ENCODE measurements at places on chromosomes 2 and 18.

DNA sequence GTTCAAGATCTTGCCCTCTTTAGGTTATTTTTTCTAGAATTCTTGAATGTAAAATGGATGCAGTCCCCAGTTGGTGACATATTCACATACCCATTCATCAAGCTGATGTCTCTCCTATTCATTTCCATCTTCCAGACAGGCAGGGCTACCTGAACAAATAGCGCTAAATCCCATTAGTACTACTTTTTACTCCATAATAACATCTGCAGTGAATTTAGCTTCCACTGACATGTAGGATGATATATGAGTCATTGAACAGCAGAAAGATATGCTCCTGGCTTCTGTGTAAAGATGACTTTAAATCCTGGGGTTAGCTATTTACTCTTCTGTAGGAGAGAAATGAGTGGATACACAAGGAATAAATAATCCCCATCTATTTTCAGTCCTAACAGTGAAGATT, 194.7 kb downstream of the RND3 start:
- no peak for DNase-seq

DNA sequence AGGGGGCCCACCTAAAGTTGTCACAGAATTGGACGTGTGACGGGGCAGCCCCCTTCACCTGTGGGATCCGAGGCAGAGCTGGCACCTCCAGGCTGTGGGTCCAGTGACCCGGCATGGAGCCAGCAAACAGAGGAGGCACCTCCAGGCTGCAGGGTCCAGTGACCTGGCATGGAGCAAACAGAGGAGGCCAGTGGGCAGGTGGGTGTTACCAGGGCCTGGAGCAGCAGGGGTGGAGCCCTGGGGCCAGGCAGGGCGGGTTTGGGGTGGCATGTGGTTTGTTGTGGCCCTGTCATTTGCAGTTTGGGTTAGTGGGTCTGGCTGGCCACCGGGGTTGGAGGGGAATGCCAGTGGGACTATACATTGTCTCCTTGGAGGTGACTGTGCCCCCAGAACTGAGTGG, 68.2 kb downstream of the HPCAL1 start:
- DNase-seq = no peak

- no peak for DNase-seq
Observed at GRCh38 chr2:179985163-179985820, 21.8 kb downstream of the CWC22 start.

GRCh38 chr2:62536873-62537547, 31.0 kb upstream of the TMEM17 start:
- DNase-seq = no peak

DNA sequence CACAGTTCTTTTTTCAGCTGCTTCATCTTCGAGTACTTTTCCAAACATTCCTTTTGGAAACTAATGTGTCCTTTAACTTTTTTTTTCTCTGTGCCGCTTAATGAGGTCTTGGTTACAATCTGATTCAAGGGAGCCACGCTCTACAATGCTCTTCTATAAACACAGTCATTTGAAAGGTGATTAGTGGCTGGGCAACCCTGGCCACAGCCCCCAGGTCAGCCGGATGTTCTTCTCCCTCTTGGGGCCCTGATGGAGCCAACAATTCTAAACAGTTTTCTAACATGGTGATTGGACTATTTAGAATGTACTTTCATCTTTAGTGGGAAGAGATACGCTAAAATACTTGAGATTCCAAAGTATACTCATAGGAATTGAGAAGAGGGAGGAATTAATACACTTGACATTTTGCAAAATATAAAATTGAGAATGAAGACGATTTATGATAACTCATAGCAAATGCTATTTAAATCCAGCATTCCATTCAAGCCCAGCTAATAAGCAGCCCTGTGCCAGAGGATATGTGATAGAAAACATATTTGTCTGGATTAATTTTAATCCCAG, 83.7 kb upstream of the MBOAT2 start:
- no peak for DNase-seq

DNA sequence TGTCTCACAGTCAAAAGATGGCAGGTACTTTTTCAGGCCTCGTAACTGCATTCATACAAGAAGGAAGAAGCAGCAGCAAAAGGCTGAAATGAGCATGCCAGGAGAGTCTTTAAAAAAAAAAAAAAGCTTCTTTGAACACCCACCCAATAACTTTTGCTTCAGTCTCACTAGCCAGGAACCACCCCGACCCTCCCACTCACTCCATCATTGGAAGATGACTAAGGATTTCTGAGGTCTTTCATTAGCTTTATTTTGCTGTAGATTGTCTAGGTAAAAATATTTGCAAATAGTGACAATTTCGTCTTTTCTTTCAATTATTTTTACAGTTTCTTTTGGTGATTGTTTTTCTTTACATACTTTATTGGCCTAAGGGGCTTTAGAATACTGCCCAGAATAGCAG, 37.9 kb downstream of the RBBP8 start:
- DNase-seq = no peak

DNA sequence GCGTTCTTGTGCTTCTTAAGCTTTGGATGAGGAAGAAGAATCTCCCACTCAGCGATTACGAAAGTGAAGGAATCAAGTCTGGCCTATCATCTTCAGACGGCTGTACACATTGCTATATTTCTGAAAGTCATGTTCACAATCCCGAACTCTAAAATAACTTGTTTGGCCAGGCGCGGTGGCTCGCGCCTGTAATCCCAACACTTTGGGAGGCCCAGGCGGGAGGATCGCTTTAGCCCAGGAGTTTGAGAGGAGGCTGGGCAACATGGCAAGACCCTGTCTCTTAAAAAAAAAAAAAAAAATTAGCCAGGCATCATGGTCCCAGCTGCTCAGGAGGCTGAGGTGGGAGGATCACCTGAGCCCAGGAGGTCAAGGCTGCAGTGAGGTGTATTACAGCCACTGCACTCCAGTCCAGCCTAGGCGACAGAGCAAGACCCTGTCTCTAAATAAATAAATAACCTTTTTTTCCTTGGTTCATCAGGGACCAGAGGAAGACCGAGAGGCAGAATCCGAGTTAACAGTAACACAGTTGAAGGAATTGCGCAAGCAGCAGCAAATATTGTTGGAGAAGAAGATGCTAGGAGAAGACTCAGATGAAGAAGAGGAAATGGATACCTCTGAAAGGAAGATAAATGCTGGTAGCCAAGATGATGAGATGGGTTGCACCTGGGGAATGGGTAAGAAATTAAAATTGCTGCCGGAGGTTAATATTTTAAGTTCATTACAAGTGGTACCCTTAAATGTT, 1.1 kb downstream of the SLC4A1AP start:
- no peak for DNase-seq

- no peak for DNase-seq
Observed at GRCh38 chr18:13178976-13179375, 39.6 kb upstream of the LDLRAD4 start.

DNA sequence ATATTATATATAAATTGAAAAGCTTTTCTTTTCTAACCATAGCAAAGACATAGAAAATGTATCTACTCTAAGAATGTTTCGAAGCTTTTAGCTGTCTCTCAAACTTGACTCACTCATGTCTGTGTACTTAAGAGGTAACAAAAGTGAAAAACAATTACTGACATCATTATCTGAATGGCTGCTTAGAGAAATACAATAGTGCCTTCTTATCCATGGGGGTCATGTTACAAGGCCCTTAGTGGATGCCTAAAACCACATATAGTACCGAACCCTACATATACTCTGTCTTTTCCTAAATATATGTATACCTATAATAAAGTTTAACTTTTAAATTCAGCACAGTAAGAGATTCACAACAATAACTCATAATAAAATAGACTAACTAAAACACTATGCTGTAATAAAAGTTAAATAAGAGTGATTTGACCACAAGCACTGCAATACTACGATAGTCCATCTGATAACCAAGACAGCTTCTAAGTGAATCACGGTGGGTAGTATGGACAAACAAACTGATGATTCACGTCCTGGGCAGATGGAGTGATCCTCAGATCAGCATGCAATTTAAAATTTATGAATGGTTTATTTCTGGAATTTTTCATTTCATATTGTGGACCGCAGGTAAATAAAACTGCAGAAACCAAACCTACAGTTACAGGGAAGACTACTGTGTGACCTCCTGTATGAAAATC, 246.2 kb downstream of the XIRP2 start:
- no peak for DNase-seq

- DNase-seq = no peak
Observed at GRCh38 chr2:162067596-162067995, 6.4 kb downstream of the DPP4 start.

- DNase-seq = no peak
Observed at GRCh38 chr2:113840518-113840917, 49.4 kb upstream of the ACTR3 start.

DNA sequence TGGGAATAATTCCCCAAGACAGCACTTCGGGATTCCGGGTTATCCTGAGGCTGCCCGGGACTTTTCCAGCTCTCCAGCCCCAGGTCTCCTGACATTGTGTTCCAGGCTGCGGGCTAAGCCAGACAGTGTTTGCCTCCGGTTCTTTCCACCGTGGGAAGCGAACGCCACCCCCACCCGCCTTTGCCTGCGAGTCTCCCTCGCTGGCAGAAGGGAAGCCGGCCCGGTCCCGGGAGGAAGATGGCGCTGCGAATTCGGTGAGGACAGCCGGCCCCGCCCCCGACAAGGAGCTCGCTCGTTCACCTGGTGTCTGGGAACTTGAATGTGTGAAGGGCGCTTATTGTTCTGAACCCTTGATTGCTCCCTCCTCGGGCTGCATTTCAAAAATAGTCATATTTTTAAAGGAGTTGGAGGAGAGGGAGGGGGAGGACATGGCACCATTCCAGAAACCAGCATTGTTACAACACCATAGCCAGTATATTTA, 2.9 kb downstream of the LRATD1 start:
- DNase-seq = no peak

- no peak for DNase-seq
Observed at GRCh38 chr2:236755278-236755840, 185.7 kb downstream of the ACKR3 start.

GRCh38 chr2:115036818-115037217, 594.4 kb downstream of the DPP10 start:
- DNase-seq = no peak

DNA sequence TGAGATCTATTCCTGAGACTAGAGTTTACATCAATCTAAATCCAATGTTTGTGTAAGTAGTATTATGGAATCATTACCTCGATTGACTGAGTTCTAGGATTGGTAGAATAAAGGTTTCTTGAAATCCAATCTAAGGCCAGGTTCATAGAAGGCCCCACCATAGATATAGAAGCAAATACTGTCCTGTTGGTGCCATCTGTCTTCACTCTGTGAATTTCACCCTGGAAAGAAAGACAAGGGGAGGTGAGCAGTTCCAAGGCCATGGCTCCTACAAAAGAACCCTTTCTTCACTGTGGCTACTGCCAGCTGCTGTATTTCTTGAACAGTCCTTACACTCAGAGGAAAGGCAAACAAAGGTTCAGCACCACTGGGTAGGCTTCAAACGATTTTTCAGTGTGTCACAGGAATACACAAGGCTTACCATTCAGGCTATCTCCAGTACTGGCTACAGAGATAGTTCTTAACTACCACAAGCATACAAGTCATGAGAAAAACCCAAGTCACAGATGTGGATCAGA, 137.0 kb downstream of the LRP2 start:
- DNase-seq = no peak

GRCh38 chr2:120866483-120867140, 130.9 kb downstream of the GLI2 start:
- no peak for DNase-seq

- no peak for DNase-seq
Observed at GRCh38 chr2:232492236-232492848, 4.7 kb upstream of the ECEL1 start.

DNA sequence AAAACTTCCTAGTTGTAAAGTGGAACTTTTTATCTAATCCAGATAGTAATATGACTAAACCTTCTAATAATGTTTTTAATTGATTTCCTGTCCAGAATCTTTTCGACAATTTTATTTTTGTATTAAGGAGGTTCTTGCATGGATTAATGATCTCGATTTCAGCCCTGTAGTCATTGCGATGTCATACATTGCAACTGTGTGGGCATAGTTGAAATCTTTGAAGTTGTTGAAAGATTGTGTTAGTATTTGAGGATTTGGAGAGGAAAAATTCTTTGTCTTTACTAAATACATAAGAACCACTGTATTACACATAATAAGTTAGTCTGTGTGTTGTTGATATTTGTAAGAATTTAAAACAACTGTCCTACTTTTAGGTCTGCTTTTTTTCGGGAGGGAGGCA, 31.1 kb downstream of the ACSL3 start:
- DNase-seq = no peak

- DNase-seq = no peak
Observed at GRCh38 chr18:49656073-49656692, 94.3 kb downstream of the LIPG start.

DNA sequence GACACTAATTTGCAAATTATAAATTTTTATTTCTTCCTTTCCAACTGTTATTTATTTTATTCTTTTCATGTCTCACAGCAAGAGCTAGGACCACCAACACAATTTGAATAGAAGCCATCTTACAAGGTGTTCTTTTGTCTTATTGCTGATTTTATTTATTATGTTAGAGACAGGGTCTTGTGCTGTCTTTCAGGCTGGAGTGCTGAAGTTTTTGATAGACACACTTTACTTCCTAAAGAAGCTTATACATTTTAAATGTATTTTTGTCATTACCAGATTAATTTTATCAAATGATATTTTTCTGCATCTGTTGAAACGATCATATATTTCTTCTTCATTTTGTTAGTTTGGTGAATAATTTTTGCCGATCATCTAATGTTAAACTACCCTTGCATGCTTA, 130.3 kb upstream of the BCL2L11 start:
- no peak for DNase-seq

GRCh38 chr2:127003070-127003800, 103.7 kb downstream of the BIN1 start:
- DNase-seq = no peak

DNA sequence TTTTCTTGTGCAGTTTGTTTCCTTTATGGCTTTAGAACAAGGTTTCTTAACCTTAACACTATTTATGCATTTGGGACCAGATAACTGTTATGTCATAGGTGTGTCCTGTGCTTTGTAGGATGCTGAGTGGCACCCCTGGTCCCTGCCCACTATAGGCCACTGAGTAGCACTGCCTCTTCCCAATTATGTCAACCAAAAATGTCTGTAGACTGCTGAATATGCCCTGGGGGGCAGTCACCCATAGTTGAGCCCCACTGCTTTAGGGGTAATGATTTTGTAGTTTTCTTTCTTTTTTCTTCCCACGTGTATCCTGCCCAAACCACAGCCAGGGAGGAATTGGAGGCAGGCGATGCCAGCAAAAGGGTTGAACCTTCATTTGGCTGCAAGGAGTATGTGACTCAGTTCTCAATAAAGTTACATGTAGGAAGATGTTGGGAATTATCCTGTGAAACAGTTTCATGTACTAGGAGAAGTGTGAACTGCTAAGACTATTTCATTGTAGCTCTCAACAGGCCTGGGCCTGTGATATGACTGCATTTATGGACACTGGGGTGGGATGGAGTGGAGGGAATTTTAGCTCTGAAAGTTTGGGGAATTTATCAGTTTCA, 65.7 kb downstream of the FMNL2 start:
- DNase-seq = no peak

GRCh38 chr2:189129971-189130370, 49.6 kb downstream of the COL5A2 start:
- DNase-seq = no peak

GRCh38 chr18:56043641-56044061, 455.7 kb upstream of the TCF4 start:
- no peak for DNase-seq
